Foreskin keratinocyte (primary cell): ENCODE measurements at places on chromosomes 4 and X. TPM values are rescaled to one million over a fixed set of nuclear protein-coding genes. Genes with fewer than 3 reads are reported as not detected.

The ENPP6 gene
- polyA plus RNA-seq: 0.04 TPM in 1 of 2 replicates, not detected in the other

The SAGE1 gene
- not detected in 2 replicates for polyA plus RNA-seq

- no peak for DNase-seq
Measured at GRCh38 chrX:120464411-120464810, 4.7 kb downstream of the LAMP2 start.

DNA sequence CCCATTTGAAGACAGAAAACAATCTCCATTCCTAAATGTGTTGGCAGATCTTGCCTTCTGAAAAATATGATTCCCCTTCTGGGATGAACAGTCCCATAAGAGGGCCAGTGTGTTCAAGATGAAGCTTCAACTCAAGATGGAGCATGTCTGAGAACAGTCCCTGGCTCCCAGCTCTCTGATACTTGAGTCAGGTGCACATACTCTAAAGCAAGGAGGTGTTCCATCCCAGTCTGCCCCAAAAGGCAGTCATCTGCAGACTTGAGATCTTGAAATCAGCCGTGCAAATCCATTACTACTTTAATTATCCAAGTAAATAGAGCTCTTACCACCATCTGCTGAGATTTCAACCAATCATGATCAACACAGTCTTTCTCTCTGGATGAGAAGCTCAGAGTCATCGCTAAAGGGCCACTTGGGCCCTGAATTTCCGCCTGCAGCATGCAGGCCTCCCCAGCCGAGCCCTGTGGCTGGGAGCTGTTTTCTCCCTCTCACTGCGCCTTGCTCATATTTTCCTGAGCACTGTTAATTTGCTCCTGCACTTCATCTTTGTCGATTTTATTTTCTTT lies 22.2 kb downstream of the CCDC149 start:
- DNase-seq: no peak

GRCh38 chr4:150906987-150907633 lies 108.0 kb downstream of the LRBA start:
- no peak for DNase-seq
